HS-27A (cell line): ENCODE measurements at places on chromosomes 11 and 22.
A peak's percentile ranks its signal among the peaks of the same experiment; 100 is the strongest.

- DNase-seq = no peak
Measured at GRCh38 chr11:72759468-72759985, 7.3 kb upstream of the ARAP1 start.

DNA sequence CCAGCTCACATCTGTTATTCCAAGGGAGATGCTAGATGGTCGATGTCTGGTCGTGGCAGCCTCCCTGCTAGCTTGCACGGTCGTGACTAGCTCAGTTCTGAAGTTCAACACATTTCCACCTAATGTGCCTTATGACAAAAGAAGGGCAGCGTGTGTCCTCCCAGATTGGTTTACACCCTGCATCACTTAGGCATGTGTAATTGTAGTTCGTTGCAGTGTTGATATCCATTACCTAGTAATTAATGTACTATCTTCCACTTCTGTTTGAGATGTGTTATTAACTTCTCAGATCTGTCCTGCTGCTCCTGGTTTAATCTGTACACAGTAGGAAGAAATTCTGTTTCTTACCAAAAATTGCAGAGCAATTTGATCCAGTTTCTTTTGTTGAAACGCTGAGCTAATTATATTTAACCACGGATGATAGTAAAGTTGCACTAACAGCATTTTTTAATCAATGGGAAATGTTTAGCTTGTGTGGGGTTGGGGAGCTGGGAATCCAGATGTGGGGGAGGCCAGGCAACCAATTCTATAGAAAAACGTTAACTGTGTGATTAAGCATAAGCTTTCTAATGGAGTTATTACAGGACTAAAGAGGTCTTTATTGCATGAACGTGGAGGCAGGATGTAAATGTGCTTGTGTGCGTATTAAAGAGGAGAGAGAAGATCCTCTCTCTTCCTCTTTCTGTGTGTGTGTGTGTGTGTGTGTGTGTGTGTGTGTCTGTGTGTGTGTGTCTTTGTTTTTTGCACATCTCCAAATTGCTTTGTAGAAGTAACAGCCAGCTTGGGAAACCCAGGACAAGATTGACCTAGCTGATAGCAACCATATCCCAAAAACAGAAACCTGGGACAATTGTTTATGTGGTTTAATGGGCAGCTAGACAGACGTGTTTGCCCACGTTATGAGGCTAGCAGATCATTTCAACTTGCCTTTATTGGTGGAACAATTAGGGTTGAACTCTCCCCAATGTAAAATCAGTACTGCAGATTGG is 145.7 kb upstream of the TTC12 start:
- no peak for DNase-seq

DNA sequence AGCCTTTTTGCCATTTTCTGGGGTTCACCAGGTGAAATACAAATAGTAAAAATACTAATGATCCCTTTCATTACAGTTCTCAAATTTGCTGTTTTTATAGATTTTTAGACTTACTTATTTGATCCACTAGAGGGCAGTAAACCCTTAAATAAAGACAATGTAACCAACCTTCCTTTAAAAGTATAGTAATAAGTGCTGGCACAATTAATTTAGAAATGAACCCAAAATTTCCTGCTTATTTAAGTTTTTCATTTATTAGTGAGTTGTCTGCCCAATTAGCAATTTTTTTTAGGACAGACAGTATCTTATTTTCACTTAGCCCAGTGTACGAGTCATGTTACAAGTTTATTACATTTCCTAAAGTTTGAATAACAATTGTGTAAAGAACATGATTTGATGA is 4.7 kb downstream of the DDIAS start:
- DNase-seq = no peak

GRCh38 chr11:27313157-27313821 is 49.7 kb downstream of the CCDC34 start:
- DNase-seq = no peak

- no peak for DNase-seq
Measured at GRCh38 chr11:64477675-64478074, 113.3 kb upstream of the SLC22A12 start.

DNA sequence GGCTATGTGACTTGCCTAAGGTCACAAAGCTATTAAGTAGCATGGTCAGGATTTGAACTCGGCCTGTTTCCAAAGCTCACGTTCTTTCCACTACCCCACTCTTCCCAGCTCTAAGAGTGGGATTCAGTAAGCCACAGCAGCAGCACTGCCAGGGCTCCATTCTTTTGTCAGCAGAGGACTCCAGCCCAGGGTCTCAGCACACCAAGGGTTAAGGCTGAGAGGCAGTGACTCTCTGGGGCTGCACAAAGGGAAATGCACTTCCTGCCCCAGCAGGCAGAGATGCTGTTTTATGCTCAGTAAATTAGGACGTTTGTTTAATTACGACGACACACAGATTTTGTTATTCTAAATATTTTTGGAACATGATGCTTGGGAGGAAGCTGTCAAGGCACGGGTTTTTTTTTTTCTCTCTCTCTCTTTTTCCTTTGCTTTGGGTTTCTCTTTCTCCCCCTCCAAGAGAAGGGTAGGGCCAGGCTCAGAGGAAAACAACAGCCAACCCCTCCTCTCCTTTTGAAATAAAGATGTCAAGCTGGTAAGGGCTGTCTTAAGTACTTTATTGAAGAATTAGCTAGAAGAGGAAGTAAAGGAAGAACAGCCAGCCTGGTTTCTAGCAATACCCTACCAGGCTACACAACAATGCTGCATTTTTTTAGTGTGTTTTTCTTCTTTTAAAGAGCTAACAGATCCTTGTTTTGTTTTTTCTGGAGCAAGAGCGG is 2.8 kb downstream of the MYH9 start:
- no peak for DNase-seq

DNA sequence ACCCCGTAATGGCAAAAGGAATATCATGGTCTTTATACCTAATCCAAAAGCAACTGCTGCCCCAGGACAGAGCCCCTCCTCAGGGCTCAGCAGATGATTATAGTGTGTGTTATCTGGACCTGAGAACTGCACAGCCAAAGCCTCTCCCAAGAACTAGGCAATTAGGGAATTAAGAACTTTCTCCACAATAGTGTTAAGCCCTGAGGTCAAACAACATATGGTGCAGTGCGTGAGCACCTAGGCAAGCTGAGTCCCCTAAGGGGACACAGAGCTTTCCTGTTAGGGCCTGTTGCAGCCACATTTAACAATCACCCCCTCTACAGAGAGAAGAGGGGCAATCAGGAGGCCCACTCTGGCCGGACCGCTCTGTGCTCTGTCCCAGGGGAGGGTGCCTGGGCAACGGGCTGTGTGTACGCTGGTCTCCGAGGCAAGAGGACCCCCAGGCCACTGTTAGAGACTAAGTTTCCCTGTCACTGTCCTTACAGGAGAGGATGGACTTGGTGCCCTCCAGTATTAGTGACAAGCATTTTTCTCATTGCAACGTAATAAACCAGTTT is 1.4 kb upstream of the KCNJ5 start:
- DNase-seq = no peak

- no peak for DNase-seq
Measured at GRCh38 chr11:2529173-2529572, 84.4 kb downstream of the KCNQ1 start.

DNA sequence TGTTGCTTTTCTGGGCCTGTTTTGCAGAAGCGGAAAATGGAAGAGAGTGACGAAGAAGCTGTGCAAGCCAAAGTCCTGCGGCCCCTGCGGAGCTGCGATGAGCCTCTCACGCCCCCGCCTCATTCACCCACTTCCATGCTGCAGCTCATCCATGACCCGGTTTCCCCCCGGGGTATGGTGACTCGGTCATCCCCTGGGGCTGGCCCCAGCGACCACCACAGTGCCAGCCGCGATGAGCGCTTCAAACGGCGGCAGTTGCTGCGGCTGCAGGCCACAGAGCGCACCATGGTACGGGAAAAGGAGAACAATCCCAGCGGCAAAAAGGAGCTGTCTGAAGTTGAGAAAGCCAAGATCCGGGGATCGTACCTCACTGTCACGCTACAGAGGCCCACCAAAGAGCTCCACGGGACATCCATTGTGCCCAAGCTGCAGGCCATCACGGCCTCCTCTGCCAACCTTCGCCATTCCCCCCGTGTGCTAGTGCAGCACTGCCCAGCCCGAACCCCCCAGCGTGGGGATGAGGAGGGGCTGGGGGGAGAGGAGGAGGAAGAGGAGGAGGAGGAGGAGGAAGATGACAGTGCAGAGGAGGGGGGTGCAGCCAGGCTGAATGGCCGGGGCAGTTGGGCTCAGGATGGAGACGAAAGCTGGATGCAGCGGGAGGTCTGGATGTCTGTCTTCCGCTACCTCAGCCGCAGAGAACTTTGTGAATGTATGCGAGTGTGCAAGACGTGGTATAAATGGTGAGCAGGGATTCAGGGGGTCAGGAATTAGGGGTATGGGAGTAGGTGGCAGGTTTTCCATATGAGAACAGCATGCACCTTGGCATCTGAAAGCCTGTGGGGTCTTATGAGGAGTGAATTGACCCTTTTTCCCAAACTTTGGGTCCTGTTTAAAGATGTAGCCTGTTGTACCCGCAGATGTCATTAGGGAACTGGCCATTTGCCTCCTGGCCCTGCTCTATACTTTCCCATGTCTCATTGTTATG is 15.9 kb upstream of the GRK2 start:
- DNase-seq = no peak

- DNase-seq = no peak
Measured at GRCh38 chr11:115036406-115037180, 358.3 kb downstream of the NXPE2 start.

GRCh38 chr11:46026606-46027293 is 94.5 kb downstream of the PHF21A start:
- no peak for DNase-seq

- DNase-seq = no peak
Measured at GRCh38 chr11:109223451-109223850, 198.5 kb upstream of the C11orf87 start.

- no peak for DNase-seq
Measured at GRCh38 chr11:47127213-47127612, 49.5 kb downstream of the ARFGAP2 start.

- DNase-seq = no peak
Measured at GRCh38 chr11:14541192-14541947, 21.2 kb upstream of the PSMA1 start.

DNA sequence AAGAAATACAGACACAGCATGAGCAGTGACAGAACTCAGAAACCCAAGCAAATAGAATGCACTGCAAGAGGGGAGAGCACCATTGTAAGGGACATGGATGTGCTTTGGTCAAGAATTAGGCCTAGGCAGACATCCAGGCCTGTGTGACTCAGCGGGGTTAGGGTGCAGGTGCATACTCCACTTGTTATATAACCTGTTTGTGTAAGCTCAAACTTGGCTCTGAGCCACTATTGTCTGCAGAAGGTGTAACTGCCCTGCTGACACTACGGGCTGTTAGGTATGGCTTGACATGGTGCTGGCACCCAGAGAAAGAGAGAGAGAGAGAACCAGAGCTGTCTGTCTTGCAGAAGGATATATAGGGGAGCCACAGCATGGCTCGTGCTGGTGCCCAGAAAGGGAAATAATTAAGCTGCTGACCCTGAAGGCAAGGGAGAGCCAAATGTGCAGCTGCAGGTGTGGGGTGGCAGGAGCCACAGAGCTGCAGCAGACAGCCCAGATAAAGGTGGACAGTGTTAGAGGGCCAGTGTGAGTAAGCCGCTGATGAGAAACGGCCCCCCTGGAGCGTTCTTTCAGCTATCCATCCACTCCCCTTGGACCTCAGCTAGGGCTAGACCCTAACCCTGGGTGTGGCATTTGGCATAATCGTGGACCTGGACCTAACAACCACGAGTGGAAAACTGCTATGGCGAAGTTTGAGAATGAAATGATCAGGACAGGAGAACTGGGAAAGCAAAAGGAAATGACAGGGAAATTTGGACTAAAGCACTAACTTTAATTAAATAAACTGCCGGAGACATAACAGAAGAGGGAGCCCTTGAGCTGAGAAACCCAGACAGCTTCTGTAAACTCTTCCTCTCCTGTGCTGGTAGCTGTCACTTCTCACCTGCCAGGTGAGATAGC is 253.0 kb upstream of the CCDC179 start:
- DNase-seq = peak; percentile 30

DNA sequence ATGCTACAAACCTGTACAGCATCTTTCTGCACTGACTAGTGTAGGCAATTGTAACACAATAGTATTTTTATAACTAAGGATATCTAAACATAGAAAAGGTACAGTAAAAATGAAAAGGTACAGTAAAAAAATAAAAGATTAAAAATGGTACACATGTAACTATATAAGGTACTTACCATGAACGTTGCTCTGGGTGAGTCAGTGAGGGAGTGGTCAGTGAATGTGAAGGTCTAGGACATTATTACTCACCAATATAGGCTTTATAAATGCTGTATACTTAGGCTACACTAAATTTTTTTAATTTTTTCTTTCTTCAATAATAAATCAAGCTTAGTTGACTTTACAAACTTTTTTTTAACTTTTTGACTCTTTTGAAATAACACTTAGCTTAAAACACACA is 59.9 kb downstream of the EIF3M start:
- DNase-seq = no peak

DNA sequence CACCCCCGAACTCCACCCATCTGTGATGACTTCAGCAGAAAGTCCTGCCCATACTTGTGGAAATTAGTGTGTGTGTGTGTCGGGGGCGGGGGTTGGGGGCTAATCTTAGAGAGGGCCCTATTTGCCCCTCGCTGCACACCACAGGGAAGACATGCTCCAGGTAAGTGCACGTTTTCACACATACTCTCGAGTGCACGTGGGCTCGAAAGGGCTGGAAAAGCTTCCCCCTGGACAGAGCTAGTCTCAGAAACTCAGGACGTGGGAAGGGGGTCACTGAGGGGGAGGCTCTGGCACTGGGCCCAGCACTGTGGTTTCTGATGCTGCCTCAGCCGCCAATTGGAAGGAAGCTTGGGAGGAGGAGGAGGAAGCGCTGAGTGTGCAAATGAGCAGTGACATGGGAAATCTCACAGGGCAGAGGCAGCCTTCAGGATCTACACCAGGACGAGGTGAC is 40.7 kb upstream of the CD82 start:
- no peak for DNase-seq

DNA sequence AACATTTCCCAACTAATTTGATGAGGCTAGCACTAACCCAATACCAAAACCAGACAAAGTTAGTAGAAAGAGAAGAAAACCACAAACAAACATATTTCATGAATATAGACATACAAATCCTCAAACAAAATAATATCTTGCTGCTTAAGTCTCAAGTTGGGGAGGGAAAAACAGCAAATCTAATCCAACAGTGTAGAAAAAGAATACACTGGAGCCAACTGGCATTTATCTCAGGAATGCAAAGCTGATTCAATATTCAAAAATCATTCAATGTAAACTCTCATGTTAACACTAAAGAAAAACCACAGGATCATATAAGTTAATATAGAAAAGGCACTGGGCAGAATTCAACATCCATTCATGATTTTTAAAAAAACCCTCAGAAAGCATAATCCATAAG is 18.2 kb downstream of the GNB1L start:
- DNase-seq = no peak
